RCC 7860 (cell line): ENCODE measurements at places on chromosomes 6 and 20.

DNA sequence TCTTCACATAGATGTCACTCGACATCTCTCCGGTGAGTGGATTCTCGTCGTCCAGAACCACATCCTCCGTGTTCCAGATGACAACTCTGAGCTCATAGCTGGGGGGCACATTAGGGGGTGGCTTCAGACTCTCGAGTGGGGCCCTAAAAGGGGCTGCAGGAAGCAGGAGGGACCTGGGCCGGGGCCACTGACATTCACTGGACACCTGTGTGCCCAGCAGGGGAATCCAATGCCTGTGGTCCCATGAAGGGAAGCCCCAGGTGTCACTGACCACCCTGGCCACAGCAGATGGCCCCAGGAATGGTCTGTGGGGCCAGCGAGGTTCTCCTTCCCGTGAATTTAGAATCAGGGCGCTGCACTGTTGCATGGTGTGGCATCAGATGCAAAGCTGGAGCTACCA lies 18.7 kb downstream of the ERGIC3 start:
- DNase-seq: no peak

DNA sequence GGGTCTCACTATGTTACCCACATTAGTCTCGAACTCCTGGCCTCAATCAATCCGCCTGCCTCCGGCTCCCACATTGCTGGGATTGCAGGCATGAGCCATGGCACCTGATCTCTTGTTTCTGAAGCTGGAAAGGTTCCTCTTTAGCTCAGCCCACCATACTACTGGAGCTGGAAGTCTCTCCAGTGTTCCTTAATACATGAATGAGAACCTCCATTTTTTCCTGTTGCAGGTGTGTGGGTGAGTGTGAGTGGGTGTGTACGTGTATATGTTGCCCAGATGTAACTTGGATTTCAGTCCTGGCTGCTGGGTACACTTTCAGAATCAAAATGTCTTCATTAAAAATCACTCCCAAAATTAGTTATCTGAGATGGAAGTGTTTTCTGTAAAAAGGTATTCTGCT lies 11.1 kb downstream of the PNPLA1 start:
- no peak for DNase-seq

DNA sequence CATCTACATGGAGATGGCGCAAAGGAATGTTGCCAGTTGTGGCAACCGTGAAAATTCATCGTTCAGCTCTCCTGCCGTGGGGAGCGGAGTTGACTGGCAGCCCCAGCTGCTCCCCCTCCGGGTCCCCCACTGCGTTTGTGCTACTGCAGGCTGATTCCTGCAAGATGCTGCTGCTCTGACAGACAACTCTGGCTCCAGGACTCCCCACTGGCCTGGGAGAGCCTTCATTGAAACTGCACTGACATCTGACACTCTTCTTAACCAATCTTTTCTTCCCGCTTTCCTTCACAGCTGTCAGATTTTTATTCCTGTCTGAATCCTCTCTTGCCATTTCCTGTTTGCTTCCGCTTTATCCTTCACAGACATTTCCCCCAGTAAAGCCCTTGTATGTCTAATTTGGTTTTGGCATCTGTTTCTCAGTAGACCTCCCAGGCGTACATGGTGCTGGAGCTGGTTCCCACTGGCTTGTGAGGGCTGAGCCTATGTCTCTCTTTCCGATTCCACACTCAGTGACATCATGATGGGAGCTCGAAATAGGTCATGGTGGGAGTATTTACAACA lies 9.5 kb upstream of the ATRN start:
- no peak for DNase-seq

DNA sequence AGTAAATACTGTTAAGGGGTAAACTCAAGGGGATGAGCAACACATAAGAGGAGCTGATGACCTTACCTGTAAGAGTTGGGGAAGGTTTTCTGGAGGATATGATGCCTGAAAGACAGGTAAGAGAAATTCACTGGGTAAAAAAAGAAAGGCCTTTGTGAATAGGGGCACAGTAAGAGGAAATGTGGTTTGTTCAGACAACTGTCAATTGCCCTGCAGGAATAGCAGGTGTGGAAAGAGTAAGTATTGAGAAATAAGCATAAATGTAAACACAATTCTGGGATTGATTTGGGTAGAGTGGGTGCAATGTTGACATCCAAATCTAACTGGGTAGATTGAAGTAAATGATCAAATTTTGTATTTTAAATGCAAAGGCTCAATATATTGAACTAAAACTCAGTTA lies 670.0 kb downstream of the DHX35 start:
- DNase-seq: no peak
